GM12864 (cell line): ENCODE measurements at places on chromosomes 2 and 18.

GRCh38 chr18:31246460-31246859 lies 71.5 kb upstream of the DSG1 start:
- DNase-seq, result no peak

DNA sequence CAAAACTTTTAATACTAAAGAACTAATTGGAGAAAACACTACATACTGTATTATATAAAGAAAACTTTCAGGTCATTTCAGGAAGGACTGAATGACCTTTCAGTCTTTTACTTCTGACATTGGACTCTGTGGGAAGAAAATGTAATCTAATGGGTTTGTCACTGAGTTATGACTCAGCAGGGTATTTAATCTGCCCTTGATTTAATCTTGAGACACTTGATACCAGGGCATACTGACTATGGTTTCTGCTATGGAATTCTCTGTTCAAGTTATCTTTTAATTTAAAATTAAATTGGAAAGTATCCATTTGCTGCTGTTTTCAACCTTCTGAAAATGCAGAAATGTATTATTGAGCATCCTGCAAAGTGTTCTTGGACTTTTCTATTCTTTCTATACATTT lies 354.2 kb upstream of the GALNT5 start:
- no peak for DNase-seq

DNA sequence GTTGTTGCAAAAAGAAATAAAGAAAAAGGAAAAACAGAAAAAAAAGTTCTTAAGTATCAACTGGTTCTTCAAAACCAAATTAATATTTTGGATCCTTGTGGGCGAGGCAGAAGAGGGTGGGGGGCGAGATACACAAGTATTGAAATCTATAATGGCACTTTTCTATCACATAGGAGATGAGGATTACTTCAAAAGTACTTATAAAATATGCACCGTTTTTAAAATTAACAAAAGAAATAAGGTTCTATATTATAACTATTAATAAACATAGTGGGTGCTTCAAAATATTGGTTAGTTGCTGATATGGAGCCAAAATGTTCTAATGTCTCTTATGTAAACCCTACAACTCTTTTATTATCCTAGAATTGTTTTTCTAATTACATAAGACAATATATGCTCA lies 2.1 kb downstream of the FECH start:
- no peak for DNase-seq

DNA sequence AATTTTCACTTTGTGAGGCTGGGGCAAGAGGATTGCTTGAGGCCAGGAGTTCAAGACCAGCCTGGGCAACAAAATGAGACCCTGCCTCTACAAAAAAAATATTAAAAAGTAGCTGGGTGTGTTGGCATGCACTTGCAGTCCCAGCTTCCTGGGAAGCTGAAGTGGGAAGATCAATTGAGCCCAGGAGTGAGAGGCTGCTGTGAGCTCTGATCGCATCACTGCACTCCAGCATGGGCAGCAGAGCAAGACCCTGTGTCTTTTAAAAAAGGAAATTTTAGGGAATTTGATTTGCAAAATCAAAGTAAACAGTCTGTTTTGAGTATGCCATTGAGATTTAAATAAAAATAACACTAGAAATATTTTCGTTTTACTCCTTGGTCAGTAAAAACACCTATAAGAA lies 27.4 kb downstream of the ATG16L1 start:
- no peak for DNase-seq

GRCh38 chr2:240369801-240370585 lies 65.5 kb upstream of the GPC1 start:
- no peak for DNase-seq

- no peak for DNase-seq
Observed at GRCh38 chr18:2111456-2111855, 459.8 kb downstream of the METTL4 start.

DNA sequence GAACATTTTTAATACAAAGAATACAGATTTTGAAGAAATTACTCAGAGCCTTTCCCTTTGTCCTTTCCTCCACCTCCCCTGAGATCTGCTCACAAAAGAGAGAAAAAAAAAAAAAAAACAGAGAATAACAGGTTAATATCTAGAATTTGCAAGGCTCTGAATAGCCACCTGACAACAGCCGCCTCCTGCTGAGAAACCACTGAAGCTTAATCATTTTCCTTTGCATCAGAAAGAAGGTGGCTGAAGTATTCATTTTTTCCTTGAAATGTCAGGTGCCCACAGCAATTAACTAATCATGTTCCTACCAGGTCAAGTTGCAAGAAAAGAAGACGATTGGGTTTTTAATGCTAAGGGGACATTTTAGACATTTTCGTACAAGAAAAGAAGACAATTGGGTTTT lies 21.2 kb downstream of the CNTNAP5 start:
- no peak for DNase-seq

GRCh38 chr2:124698979-124699565 lies 674.0 kb downstream of the CNTNAP5 start:
- no peak for DNase-seq

GRCh38 chr2:131156452-131157149 lies 51.5 kb downstream of the PLEKHB2 start:
- DNase-seq, result no peak

- no peak for DNase-seq
Observed at GRCh38 chr2:134073023-134073422, 180.8 kb upstream of the MGAT5 start.
